ENCODE measurements at places on chromosomes 13 and 19. TPM values are rescaled to one million over a fixed set of nuclear protein-coding genes. Genes with fewer than 3 reads are reported as not detected.

The ZNF763 gene
- total RNA-seq = 5.2 TPM

GRCh38 chr19:8631425-8631819 lies 989 bp downstream of the NFILZ start:
- no peak for DNase-seq

- no peak for DNase-seq
Observed at GRCh38 chr13:107258599-107259187, 690.8 kb upstream of the ARGLU1 start.

- no peak for DNase-seq
Observed at GRCh38 chr13:53041968-53042516, 13.4 kb downstream of the OLFM4 start.

The CD22 gene
- total RNA-seq = 19.1 TPM

DNA sequence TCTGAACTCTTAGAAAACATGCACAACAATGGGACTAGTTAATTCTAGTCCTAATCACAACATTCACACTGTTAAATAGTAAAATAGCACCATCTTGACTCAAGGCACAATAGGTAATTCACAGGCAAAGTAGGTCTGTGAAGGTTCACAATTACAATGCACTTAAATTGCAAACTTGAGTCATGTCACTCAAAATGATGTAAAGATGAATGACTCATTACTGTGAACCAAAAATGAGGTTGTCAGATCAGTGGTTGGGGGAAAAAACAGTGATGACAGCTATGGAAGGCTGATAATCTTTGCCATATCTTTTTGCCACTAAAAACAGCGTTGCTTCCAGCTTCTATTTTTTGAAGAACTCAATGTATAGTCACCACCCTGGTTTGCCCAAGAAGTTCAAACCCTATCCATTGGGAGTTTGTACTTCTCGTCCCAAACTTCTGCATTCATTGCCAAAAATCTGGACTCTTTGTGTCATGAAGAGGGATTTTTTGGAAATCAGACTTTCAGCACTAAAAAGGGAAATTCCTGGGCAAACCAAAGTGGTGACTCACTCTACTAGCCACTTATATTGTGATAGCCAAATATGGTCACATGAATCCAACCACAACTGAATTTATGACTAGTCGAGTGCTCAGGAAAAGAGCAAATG lies 200.9 kb upstream of the TMTC4 start:
- no peak for DNase-seq

- DNase-seq = no peak
Observed at GRCh38 chr13:24225930-24226329, 65.4 kb downstream of the SPATA13 start.

The FGF21 gene
- total RNA-seq = not detected

GRCh38 chr13:70051531-70051930 lies 56.1 kb upstream of the ATXN8OS start:
- no peak for DNase-seq

The PCDH20 gene
- 5.7 TPM for total RNA-seq

The C19orf12 gene
- 19.2 TPM for total RNA-seq

All from lower lobe of right lung (tissue), 2 donors.